Activated CD4-positive, alpha-beta T cell treated with anti-CD3 and anti-CD28 coated beads for 4 hours (primary cell): ENCODE measurements at places on chromosomes 7 and 10.
A peak's percentile ranks its signal among the peaks of the same experiment; 100 is the strongest.

DNA sequence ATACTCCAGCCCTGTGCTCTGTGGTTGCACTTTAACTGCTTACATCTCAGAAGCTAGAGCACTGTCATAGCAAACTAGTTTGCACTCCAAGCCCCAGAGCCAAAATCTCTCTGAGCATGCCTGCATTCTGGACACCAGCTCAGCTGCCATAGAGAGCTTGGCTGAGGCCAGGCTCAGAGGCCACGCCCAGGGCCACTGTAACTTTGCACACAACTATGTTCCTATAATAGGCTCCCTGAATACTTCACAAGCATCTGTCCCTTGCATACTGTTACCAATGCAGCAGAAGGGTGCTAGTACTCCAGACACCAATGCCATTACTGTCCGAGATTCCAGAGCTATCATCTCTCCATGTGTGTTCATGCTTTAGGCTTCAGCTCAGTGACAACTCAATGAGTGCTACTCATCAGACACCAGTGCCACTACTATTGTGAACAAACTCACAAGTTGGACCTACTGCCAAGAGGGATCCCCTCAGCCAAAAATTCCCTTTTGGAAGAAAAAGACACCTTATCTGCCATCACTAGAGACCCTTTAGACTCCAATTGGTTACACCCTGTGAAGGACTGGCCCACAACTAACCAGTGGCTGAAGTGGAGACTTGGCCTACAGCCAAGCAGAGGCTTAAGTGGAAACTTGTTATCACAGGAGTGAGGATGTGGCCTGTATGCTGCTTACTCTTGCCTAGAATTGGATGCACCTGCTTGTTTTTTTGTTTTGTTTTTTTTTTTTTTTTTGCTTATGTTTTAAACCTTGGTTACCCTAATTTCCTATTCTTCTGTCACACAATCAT, 211.6 kb upstream of the MAGI2 start:
- no peak for DNase-seq

- no peak for DNase-seq
These were observed 6.8 kb upstream of the GJD4 start for GRCh38 chr10:35598379-35598778.

GRCh38 chr10:103493916-103494877, 692 bp downstream of the NEURL1 start:
- DNase-seq, result peak; percentile 6

DNA sequence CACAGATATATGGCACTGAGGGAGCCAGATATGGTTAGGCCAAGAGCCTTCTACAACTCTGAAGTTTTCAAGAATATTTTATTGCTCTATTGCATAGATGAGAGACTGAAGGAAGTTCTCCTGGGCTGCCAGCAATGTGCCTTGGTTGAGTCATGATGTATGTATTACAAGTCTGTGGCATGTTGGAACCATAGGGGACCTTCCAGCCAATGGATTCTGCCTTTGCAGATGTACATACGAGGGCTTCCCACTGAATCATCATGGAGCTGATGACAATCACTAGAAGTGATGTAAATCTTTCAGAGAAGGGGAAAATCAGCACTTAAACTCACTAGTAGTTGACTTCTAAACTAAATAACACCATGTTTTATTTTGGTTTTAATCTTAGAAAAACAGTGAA, 419.5 kb downstream of the PHTF2 start:
- DNase-seq, result no peak

GRCh38 chr7:16421333-16422102, at the start of gene CRPPA:
Gene CRPPA (minus strand): TSS chr7:16421538. CDS start chr7:16421322, 216 bp downstream.
- peak; percentile 14 for DNase-seq

DNA sequence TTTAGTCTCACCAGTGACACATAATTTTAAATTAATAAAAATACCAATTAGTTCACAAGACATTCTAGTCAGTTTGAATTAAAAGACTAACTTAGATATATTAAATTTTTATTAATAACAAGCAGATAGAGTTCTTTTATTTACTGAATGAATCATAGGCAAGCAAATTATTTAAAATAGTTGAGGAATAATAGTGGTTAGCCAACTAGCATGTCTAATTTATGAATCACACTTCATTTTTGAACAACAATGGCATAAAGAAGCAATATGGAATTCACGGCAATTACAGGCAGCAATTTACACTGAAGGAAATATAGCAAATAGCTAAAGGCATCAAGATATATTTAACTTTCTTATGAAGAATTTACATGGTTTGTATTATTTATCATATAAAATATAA, 187.0 kb upstream of the SLC26A5 start:
- DNase-seq, result no peak

DNA sequence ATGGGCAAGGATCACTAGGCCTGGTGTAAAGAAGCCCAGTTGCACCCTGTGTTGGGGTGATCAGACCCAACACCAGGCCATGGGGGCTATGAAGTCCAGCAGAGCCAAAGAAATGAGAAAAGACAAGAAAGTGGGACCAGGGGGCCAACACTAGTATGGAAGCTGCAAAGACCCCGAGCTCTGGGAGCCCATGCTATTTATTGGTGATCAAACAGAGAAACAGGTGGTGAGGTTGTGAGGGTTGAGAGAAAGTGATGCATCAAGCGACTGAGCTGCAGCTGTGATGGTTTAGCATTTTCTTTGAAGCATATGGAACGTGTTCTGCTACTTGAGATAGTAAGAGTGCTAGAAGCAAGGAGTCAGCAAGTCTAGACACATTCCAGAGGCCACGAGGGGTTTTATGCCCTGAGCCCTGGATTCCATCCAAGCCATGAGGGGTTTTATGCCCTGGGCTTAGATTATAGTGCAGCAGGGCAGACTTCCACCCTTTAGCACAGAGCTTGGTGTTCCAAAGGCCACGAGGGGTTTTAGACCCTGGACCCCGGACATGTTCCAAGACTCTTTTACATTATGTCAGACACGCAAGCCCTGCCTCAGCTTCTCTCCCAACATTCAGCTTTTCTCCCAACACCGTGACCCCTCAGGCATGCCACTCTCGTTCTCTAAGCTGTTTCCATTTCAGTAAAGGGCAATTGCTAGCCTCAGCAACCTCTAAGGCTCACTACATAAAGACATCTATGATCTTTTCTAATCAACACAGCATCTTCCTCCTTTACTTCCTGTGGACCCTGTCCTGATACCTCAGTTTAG, 43.1 kb upstream of the GPAM start:
- no peak for DNase-seq

DNA sequence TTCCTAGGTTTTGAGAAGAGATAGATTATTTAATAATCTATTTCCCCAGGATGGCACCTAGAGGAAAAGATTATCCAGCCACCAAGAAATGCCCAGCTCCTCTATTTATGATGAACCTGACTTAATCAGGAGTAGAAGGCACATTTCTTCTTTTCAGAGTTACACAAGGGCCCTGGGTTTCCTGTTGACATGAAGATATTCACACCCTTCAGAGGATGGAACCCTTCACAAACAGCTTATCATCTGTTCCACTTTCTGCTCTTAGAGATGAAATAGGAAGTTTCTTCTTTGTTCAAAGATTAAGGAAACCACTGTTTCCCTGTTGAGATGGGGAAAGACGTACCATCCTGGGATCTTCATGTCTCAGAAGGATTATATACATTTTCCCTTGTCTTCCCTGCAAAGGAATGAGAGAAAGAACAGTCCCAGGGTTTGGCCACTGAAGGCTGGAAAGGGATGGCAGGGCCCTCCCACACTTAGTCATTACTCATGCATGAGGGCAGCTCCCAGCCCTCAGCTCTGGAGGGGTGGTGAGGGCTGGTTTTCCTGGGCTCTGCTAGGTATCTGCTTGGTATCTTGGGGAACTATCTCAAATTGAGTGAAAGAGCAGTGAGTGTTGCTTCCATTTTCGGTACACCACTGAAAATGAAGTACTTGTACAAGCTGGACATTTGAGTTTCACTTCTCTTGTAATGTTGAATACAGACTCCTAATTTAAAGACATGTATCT, 64.0 kb downstream of the MTPAP start:
- no peak for DNase-seq

DNA sequence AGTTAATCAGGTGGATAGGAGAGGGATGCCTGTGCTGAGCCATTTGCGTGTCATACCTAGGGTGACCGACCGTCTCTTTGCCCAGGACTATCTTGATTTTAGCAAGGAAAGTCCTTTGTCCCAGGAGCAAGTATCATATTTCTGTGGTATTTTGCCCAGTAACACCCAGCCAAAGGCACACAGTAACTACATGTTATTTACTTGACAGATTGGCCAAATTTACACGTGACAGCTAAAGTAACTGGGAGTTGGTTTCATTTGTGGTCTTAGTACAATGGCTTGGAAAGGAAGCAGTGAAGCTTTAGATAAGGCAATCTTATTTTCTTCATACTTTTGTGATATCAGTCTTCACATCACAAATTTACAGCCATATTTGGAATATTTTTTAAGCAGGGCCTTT, 142.1 kb downstream of the JCAD start:
- DNase-seq, result no peak

- peak; percentile 53 for DNase-seq
These were observed 4.3 kb upstream of the KCNMA1 start for GRCh38 chr10:77641788-77642397.

DNA sequence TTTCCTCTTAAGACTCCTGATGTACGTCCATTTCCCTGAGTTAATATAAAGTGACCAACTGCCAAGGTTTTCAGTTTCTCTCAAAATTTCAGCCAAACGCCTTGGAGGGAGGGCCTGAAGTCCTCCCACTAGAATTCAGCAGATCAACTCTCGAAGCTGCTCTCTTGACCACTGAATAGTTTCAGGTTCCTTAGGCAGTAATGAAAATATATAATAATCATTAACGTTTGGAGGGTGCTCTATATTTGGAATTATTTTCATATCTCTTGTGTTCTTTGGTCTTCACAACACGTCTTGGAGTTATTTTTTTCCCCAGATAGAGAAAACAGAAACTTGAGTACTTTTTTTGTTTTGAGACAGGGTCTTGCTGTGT, 123.6 kb upstream of the SFMBT2 start:
- no peak for DNase-seq

GRCh38 chr7:69213878-69214277, 384.4 kb upstream of the AUTS2 start:
- no peak for DNase-seq

DNA sequence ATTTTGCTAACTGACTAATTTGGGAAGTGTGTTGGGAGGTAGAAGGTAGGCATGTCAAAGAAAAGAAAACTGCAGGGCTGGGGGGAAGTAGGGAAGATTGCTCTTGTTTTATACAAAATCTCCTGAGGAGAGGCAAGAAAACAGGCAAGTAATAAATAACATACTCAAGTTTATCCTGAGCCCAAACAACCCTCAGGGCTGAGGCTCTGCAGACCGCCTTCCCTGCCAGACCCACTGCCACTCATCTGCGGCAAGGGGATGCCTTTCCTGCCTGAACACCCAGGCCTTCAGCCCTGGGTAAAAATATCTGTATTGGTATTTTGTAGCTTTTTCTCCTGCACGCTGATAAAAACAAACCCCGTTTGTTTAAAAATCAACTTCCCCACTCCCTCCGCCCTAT, 399.8 kb upstream of the NFE2L3 start:
- no peak for DNase-seq

DNA sequence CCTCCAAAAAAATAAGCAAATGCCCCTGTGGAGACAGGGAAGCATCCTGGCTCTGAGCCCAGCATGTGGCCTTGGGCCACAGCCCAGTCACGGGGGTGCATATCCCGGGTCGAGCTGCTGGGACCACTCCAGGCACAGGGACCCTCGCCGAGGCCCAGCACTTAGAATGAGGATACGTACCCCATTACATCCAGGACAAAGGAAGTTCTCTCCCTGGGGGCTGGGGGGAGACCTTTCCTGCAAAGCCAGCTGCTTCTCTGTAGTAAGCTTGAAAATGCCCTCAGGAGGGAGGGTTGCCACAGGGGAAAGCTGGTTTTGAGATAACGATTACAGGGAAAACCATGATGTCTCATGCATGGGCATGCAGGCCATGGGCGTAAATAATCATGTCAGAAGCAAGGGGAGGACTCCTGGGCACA, 75.5 kb downstream of the HIPK2 start:
- no peak for DNase-seq

GRCh38 chr7:106012935-106013439, 49.9 kb downstream of the CDHR3 start:
- DNase-seq, result no peak

DNA sequence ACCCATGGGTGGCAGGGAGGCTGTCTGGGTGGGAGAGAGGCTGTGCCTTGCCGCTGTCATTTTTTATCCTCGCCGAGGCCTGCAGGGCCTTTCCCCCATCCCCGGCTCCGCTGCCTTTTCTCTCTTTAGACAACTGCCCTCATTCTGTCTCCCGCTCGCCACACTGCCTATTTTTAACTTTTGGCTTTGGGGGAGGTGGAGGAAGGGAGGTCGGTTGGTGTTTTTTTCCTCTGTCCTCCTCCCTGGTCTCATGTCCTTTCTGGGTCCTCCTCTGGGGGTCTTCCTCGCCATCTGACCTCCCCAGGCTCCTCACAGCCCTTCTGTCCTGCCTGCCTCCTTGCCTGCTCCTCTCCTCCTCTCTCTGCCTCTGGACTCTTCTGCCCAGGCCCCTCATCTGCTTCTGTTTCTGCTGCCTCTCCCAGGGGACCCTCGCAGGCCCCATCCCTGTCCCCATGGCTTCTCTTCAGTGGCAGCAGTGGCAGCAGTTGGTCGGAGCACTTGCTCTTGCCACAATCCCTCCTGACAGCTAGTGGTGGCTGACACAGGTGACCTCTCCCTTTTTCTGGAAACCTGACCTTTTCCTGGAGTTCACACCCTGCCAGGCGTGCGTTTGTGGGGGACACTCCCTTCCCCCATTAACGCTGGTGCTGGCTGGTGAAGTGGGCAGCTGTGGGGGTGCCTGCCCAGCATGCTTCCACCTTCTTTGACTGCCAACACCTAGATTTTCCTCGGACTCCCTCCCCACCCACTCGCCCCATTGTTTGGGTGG, 19.5 kb upstream of the PCBD1 start:
- DNase-seq, result no peak

GRCh38 chr10:79928028-79928583, 20.8 kb downstream of the SFTPD start:
- no peak for DNase-seq

DNA sequence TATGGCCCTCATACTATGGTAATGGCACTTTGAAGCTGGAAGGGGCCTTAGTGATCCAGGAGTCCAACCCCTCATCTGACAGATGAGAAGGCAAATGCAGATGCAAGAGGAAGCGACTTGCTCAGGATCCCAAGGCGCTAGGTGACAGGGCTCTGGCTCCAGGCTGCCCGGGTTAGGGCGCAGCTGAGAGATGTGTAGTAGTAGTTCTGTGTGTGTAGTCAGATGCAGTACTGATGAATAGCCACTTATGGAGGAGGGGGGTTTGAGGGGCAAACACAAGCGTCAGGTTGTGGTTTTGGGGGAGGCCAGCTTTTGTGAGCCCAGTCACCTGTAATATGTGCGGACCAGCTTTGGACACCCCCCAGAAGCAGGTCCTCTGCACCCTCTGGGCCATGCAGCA, 4.8 kb downstream of the ADRA2A start:
- no peak for DNase-seq

- DNase-seq, result no peak
These were observed 36.6 kb downstream of the ERCC6 start for GRCh38 chr10:49502358-49502757.

GRCh38 chr10:117137031-117137910, 799 bp downstream of the VAX1 start:
- DNase-seq, result no peak

GRCh38 chr7:104643587-104644217, 315.3 kb downstream of the LHFPL3 start:
- no peak for DNase-seq
